ENCODE measurements at places on chromosomes 6 and 20.

- DNase-seq = peak; percentile 60
Measured at GRCh38 chr20:50172347-50173013, 18.1 kb upstream of the CEBPB start.

DNA sequence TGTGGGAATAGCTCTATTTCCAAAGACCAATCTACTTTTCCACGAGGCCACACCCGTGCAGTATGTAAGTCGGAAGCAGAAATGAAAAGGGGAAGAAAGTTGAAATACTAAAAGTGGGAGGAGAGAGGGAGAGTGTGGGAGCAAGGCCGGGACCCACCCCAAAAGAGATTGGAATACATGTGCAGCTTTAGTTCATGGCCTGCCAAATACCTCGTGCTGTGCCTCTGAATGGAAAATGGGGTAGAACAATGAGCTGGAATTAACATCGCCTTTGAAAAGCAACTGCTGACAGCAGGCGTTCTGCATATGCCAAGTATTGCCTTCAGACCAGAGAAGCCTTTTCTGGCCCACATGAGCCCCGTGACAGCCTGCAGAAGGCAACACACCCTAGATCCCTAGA is 155.6 kb downstream of the CD83 start:
- no peak for DNase-seq

- DNase-seq = peak; percentile 50
Measured at GRCh38 chr6:122005661-122006060, 393.8 kb upstream of the HSF2 start.

DNA sequence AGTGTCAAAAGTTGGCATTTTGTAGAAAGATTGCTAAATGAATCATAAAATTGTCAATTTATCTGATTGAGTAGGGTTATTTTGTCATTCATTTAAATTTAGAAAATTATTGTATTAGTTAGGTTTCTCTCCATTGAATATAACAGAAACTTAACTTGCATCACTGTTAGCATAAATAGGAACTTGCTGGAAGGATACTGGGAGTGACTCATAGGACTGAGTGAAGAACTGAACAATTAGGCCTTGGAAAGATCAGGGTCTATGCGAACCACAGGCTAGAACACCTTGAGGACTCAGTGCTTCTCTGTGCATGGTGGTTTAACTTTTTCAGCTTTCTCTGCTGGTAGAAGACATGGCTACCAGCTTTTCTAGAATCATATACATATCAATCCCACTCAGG is 67.7 kb upstream of the IFNGR1 start:
- DNase-seq = no peak

GRCh38 chr6:3163248-3163594 is 5.9 kb upstream of the TUBB2A start:
- DNase-seq = no peak

GRCh38 chr20:9172851-9173250 is 104.0 kb downstream of the PLCB4 start:
- peak; percentile 43 for DNase-seq

DNA sequence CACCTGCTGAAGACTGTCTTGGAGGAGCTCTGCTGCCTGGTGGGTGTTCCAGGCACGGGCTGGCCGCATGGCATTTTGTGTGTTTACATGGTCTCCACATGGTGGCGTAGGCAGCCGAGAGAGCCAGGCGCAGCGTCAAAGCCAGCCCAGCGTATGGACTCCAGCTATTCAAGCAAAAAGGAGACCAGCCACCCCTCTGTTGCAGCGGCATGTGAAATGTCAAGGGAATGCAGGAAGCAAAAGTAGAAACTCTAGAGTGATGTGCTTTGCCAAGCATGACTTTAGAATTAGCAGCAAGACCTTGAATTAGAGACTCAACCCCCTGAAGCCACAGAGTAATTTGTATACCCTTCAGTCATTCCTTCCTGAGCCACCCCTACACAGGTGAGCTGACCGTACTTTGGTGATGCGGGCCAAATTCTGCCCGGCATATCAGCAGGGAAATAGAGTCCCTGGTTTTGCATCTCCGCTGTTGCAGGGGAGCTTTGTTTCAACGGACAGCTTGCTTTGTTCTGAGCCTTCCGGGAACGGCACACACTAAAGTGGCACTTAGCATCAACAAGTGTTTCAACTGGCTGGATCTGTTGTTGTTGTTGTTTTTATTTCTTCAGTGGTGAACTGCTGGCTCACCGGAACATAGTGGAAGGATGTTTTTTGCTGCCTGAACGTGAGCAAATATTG is 48.5 kb downstream of the FNDC1 start:
- DNase-seq = peak; percentile 35

- no peak for DNase-seq
Measured at GRCh38 chr6:2063547-2063946, 181.9 kb downstream of the GMDS start.

- DNase-seq = peak; percentile 24
Measured at GRCh38 chr6:161694995-161695394, 421.1 kb upstream of the AGPAT4 start.

DNA sequence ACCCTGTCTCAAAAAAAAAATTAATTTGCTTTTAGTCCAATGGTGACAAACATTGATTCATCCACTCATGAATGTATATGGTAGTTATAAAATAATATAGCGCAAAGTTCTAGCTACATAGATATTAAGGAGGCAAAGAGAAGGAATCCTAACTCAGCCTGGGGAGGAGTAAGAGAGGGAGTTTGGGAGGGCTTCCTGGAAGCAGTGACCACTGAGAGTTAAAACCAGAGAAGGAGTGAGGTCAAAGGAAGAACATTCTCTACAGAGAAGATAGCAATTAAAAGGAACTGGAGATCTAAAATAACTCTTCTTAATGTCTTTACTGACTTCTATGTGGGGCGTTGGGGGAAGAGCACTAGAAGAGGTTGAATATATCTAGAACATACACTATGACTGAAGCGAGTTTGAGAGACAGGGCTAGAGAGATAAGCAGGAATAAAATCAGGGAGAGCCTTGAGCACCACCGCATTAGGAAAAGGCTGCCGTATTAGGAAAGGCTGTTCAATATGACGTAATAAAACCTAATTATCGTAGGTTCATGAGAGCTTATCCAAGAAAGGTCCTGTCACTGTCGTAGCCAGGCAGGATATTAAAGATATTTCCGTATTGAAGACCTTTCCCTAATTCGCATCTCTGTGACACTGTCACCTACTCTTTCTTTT is 81.8 kb upstream of the CNKSR3 start:
- DNase-seq = no peak

- DNase-seq = no peak
Measured at GRCh38 chr20:24488800-24489175, 19.4 kb downstream of the SYNDIG1 start.

DNA sequence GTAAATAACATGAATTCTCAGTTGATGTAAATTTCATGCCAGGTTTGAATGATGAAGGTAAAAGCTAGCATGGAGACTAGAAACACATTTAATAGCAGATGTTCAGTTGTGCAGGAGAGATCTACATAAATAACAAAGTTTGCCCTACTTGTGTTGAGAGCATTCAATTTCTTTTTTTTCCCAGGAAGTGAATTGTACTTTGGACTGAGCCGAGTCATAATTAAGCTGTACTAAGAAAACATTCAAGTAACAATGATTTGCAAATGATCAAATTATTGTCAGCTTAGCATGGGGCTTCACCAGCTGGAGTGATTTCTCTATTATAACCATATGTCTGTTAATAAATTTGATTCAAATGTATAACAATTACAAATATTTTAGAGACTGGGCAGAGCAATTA is 893.5 kb upstream of the MAP3K7 start:
- DNase-seq = no peak

DNA sequence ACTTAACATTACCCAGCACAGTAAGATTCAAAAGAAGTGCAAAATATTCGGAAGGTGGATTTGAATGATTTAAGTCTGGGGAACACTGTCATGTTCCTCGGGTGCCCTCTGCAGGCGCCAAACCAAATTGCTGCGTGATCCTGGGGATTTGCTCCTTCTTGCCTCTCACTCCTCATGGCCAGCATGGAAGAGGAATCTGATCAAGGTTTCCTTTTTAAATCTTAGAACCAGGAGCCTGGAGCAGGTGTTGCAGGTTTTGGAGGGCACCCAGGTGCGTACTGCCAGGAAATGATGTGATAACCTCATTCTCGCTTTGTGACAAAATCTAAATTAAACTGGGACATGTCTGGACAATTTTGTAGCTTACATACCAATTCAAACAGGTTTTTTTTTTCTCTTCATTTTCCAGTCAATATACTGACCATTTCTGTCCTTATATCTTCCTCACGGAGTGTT is 8.1 kb upstream of the PFDN4 start:
- DNase-seq = peak; percentile 81

- no peak for DNase-seq
Measured at GRCh38 chr6:39075010-39075686, 26.6 kb downstream of the GLP1R start.

GRCh38 chr6:170063851-170064602 is 226.9 kb downstream of the DLL1 start:
- no peak for DNase-seq

Data from astrocyte of the spinal cord (primary cell).